ENCODE measurements at places on chromosomes 2 and 18.
A peak's percentile ranks its signal among the peaks of the same experiment; 100 is the strongest.

GRCh38 chr2:226030369-226030768 is 630.9 kb downstream of the NYAP2 start:
- DNase-seq: no peak

DNA sequence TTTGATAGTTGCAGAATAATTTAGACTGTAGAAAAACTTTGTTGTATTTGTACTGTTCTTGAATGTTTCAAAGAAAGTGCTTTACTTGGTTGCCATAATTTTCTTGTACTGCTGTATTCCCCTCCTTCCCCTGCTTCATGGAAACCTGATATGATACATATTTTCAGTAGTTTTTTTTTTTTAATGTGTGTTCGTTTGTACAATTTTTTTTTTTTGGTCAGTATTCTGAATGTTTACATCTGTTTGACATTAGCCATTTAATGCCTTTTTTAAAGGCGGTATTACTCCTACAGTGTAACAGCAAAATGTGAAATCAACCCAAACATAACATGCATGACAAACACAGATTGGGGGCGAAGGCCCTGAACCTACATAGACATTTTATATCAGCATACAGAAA is 172.3 kb downstream of the ASXL3 start:
- DNase-seq: no peak

- DNase-seq: no peak
Observed at GRCh38 chr18:79483971-79484491, 88.3 kb downstream of the NFATC1 start.

DNA sequence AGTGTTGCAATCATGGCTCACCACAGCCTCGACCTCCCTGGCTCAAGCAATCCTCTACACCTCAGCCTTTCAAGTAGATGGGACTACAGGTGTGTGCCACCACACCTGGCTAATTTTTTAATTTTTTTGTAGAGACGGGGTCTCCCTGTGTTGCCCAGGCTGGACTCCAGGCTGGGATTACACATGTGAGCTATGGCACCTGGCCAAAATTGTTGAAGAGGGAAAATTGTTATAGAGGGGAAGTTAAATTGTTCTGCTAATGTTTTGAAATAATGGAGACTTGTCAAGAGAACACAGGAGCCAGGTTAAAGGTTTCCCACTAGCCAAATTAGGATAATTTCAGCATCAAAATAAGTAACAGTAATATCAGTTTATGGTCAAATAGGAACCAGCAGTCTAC is 25.1 kb downstream of the PPIG start:
- no peak for DNase-seq

DNA sequence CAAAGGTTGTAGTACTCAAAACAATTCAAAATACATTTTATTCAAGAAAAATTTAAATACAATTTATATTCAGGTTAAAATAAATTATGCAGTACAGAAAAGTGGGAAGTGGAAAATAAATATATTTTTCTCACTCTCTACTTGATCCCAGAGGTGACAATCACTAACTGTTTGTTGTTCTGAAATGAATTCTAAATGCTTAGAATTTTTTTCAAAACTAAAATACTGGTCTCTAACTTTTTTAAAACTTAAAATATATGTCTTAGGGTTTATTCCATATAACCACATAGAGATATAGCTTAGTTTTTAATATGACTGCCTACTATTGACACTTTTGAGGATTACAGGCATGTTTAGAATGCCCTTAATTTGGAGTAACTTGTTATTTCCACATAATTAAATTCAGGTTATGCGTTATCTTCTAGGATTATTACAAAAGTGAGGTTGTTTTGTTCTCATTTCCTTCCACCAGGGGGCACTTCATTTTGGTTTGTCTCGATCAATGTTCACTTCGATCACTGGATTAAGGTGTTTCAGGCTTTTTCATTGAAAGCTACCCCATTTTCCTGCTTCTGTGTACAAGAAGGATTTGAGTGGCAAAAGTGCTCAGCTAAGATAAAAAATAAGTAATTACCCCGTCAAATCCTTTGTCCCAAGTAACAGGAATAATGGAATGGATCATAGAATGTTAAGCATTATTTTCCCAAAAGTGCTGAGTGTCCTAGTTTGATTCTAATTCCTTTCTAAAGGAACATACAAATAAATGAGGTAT is 27.1 kb upstream of the TFPI start:
- peak; percentile 9 for DNase-seq

- DNase-seq: no peak
Observed at GRCh38 chr2:62501069-62501468, 4.9 kb downstream of the TMEM17 start.

GRCh38 chr2:10876394-10876793 is 35.3 kb upstream of the KCNF1 start:
- no peak for DNase-seq

GRCh38 chr2:97210325-97210724 is 97.4 kb downstream of the ANKRD36 start:
- no peak for DNase-seq

DNA sequence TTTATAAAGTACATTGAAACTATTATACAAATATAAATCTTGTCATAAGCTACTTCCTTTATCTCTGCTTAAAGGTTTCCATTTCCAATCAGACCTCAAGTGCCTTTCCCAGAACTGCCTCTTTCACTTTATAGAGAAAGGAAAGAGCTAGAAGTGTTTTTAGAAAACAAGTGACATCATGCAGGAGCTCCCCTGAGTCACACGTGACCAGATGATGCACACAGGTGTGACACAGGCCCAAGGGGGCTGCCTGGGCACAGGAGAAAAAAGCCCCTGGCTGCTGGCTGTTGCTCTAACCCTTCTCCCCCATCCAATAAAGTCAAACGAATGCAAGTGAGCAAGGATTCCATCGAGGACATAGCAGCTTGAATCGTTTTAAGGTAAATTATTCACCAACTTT is 21.4 kb upstream of the SH3BP4 start:
- DNase-seq: no peak

DNA sequence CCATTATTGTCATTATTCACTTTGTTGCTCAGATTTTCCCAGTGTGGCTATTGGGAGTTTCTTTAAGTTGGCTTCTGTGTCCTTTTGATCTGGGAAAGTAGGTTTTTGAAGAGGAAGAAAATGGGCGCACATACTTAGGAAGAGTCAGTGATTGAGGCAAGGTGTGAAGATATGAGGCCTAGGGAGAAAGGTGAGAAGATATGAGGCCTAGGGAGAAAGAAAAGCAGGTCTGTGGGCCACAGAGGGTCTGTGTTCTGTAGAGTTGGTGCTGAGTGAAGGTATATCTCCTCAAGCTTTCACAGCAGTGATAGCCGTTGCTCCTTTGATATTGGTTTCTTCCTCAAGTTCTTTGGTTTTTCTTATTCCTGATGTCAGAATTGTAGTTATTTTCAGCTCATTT is 126.2 kb downstream of the AGPS start:
- no peak for DNase-seq

DNA sequence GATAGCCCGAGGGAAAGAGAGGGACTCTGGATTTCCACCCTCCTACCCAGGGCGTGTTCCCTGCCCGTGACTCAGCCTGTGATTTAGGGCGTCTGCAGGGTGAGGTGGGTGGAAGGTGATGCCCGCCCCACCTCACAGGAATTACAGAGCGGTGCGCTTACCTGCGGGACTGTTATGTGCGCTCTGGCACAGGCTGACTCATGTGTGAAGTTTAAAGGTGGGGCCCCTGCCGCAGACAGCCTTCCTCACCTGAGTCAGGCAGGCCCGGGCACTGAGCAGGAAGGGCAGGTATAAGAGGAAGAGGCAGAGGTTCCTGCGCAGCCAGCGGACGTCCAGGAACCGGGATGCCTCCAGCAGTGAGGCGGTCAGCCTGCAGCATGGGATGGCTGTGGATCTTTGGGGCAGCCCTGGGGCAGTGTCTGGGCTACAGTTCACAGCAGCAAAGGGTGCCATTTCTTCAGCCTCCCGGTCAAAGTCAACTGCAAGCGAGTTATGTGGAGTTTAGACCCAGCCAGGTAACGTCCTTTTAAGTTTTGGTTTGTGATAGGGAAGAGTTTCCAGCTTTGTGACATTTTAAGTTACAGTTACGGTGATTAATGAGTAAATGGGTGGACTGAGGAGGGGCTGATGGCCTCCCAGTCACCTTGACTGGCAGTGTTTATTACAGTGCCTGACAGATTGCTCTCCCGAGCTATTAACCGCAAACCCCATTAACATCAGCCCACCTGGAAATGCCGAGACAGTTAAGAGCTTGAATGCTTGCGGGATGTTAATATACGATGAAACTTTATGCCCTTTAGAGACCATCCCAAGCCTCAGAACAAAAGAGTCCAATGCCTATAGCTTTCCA is 141.6 kb upstream of the TTC39C start:
- DNase-seq: no peak

- DNase-seq: no peak
Observed at GRCh38 chr2:45089554-45090261, 80.5 kb upstream of the SIX2 start.

GRCh38 chr18:59918320-59918755 is 18.5 kb downstream of the PMAIP1 start:
- no peak for DNase-seq

- DNase-seq: no peak
Observed at GRCh38 chr2:148487439-148487838, 157.1 kb upstream of the EPC2 start.

DNA sequence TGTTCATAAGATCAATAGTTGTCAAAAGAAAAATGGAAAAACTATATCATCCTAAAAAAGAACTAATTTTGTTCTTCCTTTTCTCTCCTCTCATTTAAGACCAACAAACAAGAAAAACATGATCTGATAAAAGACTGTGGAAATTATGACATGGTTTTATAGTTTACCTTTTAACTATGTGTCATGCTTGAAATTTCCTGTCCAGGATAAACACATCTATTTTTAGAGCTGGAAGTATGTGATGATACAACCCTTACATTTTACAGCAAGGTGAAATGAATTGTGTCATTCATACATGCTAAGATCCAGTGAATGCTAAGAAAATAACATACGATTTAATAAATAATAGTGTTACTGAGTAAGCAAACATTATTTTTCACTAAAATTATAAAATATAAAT is 89.9 kb downstream of the GULP1 start:
- DNase-seq: no peak

DNA sequence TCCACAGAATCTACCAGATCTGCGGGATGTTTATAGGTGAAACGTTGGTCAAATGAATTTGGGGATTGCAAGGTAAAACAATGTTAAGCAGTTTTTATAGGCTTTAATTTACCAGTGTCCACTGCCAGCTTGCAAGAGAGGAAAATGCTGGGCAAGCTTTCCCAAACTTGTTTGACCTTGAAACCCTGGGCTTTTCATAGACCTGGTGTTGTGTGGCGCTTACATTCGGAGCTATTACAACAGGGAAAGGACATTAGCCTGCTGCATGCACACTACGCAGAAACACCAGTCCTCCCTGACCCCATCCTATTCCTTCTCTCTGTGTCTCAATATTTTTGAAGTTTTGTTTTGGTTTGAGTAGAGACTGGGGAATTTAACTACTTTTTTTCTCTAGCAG is 59.6 kb upstream of the AGPS start:
- no peak for DNase-seq

DNA sequence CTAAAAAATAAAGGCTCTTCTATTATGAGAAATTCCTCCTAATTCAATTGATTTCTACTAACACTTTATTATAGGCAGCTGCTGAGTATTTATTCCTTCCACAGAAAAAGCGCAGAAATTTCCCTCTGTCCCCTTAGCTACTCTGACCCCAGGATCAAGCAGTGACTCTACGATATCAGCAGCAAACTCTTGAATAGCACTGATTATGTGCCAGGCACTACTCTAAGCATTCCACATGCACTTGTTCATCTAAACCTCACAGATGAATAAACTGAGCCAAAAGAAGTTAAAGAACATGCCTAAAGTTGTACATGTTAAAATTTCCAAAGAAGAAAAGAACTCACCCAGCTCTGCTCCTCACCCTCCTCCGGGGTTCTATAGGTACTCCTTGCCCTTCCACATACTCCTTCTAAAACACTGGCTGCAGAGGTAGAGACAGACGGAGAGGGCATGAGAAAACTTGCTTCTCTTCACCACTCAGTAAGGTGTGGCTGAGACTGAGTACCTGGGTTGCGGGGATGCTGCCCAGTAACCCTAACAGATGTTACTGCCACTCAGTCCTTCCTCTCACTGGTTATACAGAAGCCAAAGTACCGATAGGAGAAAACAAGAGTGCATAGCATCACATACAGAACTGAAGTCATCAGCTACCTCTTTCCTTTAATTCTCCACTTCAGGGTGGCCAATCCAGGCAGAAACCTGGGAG is 9.9 kb downstream of the C1D start:
- DNase-seq: no peak

Data from GM13976 (cell line).